Activated naive CD8-positive, alpha-beta T cell treated with anti-CD3 and anti-CD28 coated beads, Interleukin-2, amount 50 U/mL, for 16 hours (primary cell): ENCODE measurements at places on chromosomes 6 and 20.

- no peak for DNase-seq
Measured at GRCh38 chr6:24910961-24911725, 24.6 kb downstream of the RIPOR2 start.

DNA sequence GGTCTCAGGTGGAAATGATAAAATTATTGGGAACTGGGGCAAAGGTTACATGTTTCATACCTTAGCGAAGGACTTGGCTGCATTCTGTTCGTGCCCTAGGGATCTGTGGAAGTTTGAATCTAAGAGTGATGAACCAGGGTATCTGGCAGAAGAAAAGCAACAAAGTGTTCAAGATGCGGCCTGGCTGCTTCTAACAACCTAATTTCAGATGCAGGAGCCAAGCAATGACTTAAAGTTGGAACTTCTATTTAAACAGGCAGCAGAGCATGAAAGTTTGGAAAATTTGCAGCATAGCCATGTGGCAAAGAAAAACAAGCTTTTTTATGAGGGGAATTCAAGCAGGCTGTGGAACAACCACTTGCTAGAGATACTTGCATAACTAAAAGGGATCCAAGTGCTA lies 73.5 kb downstream of the CD24 start:
- no peak for DNase-seq

GRCh38 chr6:14075095-14075503 lies 42.5 kb upstream of the CD83 start:
- DNase-seq, result no peak

DNA sequence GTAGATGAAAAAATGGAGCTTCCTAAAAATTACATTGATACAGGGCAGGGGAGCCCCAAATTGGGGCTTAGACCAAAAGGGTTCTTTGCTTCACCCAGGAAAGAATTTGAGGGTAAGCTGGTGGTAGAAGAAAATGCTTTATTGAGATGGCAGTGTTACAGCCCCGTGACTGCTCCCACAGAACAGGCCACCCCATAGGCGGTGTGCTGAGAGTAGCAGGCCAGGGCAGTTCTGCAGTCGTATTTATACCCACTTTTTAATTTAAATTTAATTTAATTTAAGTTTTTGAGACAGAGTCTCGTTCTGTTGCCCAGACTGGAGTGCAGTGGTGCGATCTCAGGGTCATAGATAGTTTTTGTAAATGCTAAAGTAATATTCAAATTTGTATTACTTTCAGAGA lies 265.0 kb downstream of the CDH26 start:
- no peak for DNase-seq

GRCh38 chr6:117956386-117956785 lies 49.3 kb downstream of the SLC35F1 start:
- no peak for DNase-seq

- DNase-seq, result no peak
Measured at GRCh38 chr6:40210628-40211056, 276.4 kb upstream of the MOCS1 start.

DNA sequence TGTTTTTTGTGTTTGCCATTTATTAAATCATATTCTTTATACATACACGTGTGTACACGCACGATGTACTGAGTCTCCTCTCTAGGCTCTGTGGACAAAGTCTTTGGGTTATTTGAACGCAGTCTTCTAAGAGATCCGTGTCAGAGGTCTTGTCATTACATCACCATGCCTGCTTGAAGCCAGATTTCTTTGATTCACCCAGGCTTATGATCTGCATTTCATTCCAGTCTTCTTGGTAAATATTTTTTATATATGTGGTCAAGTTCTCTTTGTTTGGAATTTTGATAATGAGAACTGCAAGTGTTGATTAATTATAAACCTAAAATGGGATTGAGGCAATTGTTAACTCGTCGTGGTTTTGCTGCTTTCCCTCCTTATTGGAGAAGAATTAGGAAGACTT lies 34.6 kb downstream of the KCNS1 start:
- DNase-seq, result no peak

GRCh38 chr6:45930420-45931040 lies 85.1 kb downstream of the CLIC5 start:
- DNase-seq, result peak; percentile 21

- no peak for DNase-seq
Measured at GRCh38 chr6:37495244-37495934, 4.3 kb downstream of the CCDC167 start.

DNA sequence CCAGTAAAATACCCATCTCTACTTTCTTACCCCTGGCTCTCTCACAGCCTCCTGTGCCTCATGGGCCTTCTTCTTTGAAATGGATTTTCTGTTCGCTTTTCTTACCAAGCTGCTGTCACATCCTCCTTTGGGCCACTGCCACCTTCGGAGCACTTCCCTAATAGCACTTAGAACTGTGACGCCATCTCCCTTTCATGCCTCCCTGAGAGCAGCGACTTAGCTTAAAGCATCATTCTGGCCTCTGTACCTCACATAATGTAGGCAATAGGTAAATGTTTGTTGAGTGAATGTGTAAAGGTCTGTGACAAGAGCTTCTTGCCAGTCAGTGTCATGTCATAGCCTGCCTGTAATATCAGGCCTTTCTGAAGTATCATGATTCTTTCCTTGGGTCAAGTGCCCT lies 78.8 kb downstream of the ADGRG6 start:
- no peak for DNase-seq

DNA sequence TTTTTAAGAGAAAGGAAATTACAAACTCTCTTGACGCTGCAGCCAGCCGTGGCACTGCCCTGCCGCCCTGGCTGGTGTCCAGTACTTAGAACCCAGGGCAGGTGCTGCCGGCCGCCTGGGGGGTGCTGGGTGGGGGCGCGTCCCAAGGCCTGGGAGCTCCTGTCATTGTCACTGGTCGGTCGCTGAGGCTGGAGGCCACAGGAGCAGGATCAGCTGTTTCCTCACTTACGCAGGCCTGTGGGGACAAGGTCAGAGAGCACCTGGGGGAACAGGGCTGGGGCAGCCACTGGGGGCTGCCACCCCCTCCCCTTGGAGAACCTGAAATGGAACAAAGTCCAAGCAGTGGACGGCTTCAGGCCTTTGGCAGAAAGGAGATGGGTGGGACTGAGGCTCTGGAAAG lies 5.6 kb downstream of the BIRC7 start:
- DNase-seq, result no peak

GRCh38 chr6:90612313-90612680 lies 25.4 kb upstream of the MAP3K7 start:
- no peak for DNase-seq

- DNase-seq, result no peak
Measured at GRCh38 chr6:137903933-137904821, 37.1 kb downstream of the TNFAIP3 start.

GRCh38 chr6:90216072-90216977 lies 80.3 kb downstream of the BACH2 start:
- DNase-seq, result no peak

DNA sequence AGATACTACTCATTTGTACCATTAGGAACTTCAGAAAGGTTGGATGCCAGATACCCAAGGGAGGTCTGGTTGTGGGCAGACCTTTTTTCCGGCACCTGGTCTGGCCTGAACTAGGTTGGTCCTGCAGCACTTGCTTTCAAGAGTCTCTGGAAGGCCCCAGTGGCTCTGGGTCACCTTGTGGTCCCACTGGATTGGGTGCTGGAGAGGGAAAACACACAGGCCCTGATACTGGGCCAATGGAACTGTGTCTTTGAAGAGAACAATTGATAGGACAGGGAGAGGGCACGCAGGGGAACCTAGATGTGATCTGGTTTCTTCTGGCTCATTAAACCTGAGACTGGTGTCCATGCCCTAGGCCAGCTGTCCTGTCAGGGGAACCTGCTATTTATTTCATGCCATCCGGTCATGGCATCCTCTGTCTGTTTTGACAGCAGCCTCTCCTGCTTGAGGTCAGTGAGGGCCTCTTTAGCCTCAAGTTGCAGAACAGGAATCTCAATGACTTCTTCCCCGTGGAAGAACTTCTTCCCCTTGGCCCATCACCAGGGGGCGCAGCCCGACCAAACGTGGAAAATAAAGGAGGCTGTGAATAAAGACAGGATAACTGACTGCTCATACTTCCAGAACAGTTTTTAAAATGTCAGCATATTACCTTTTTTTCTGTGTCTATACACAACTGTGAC lies 25.0 kb downstream of the TAF8 start:
- DNase-seq, result peak; percentile 43

GRCh38 chr6:101286146-101286545 lies 107.4 kb upstream of the GRIK2 start:
- no peak for DNase-seq

GRCh38 chr6:5644523-5645185 lies 362.1 kb downstream of the NRN1 start:
- no peak for DNase-seq

DNA sequence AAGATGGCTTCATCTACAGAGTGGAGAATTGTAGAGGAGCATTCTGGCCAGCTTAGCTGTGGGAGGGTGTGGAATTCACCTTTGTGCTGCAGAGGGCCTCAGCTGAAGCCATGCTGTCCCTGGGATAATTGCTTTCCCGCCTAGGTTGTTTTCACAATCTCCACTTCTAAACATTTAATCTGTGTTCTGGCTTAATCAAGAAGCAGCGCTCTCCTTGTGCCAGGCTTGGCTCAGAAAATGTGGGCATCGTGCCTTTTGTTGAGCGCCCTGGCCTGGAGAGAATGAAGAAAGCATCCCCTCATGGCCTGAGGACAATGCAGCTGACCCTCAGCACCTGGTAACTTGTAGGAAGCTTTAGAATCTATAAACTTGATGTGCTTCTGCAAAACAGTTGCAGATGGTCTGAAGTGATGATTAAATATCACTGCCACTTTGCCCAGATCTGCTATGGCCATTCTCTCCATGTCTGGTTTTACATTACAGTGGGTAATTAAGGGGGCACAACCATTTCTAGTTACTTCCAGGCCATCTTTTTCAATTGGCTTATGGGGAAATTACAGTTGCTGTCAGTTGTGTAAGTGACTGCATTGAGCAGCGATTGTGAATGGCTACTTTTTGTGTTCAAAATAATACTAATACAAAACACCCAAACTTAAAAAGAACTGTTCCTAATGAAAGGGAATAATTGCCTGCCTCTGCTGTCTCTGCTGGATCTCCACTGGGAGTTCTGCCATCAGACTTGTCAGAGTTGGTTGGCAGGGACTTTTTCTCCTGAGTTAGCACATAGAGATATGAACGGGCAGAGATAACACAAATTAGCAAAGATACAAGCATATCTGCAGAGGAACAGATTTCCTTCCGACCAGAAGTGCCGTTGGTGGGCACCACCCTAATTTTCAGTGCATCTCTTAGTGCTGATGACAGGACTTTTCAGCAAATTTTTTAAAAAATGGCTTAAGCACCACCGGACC lies 18.4 kb downstream of the CTNNBL1 start:
- no peak for DNase-seq

- DNase-seq, result no peak
Measured at GRCh38 chr6:157260735-157261410, 62.4 kb downstream of the TMEM242 start.

DNA sequence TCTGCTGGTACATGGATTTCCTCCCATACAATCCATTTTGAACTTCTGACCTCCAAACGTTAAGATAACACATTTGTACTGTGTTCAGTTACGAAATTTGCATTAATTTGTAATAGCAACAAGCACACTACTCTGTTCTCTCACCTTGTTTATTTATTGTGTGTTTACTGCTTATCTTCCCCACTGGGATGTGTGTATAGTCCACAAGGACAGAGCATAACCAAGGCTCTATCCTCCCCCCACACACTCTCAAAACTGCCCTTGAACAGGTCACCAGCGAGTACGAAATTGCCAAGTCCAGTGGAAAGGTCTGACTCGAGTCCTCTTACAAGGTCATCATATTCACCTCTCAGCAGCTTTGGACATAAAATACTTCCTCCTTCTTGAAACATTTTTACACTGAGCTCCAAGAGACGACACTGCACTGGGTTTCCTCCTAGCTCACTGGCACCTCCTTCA lies 18.6 kb downstream of the ADTRP start:
- DNase-seq, result no peak

DNA sequence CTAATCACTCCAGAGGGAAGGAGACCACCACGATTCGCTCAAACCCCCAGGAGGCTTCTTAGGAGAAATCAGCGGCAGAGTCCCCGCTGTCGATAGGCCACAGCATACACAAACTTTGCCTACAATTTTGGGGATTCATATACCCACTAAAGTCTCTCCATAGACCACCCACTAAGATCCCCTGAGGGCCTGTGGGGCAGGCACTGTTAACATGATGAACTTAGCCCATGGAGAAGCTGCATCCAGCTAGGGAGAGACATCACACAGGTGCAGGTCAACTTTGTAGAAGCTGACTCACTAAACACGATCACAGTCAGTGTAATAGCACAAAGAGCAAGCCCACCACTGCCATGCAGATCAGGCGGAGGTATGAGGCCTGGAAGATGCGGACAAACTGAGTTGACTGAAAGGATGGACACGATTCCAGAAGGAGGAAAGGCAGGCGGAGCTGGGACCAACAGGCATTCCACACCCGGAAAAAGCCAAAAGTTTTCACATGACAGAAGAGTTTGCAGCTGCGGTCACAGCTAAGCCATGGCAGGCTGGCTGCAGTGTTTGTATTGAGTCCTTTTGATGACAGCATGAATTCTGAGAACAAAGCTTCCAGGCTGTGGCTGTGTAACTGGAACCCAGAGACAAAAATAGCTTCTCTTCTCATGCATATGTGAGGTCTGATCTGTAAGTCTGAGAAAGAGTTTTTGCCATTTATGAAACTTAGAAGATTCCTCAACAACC lies 75.7 kb upstream of the QKI start:
- DNase-seq, result no peak

DNA sequence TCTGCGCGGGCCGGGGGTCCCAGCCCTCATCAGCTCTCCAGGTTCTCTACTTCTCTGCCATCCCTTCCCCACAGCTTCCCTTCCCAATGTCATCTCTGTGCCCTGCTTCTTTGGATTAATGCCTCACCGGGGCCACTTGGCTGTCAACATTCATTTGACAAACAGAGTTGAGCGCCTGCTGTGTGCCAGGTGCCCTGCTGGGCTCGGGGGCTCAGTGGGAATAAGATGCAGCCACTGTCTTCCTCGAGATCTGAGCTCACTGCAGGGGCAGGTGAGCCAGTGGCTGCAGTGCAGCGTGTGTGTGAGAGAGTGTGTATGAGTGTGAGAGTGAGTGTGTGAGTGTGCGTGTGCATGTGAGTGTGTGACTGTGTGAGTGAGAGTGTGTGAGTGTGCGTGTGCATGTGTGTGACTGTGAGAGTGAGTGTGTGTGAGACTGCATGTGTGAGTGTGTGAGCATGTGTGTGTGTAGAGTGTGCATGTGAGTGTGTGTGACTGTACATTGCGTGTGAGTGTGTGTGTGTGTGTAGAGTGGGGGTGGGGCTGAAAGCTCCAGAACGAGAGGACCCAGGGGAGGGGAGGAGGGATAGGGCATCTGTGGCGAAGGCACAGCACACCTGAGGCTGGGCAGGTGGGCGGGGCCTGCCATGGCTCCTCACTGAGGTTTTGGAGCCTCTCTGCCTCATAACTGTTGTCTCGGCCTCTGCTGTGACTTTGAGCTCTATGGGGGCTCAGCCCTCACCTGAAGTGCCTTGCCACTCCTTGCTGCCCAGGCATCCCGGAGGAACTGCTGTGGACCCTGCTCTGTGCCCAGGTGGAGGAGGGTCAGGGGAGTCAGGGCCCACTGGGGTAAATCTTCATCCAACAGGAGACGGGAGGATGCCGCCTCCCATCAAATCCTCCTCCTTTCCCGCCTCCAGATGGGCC lies 36.5 kb upstream of the PHACTR3 start:
- DNase-seq, result no peak
